HS-5 (cell line): ENCODE measurements at places on chromosomes 3 and 15.

- DNase-seq, result peak; percentile 90
These were observed 26.4 kb downstream of the ANXA2 start for GRCh38 chr15:60371175-60372051.

GRCh38 chr3:16177962-16178627 lies 3.6 kb downstream of the GALNT15 start:
- no peak for DNase-seq

DNA sequence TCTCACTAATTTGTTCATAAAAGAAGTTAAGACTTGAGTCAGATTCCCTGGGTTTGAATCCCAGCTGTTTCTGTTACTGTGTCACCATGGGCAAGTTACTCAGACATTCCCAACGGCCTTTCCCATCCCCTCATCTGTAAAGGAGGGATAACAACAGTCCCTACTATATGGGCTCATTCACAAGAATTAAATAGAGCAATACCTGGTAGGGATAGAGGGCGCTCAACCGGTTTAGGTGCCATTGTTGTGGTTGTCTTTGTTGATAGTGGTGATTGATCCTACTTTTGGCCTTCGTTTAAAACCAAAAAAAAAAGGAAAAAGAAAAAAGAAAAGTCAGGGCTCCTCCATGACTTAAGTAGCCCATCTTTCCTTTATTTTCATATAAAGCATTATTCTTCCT lies 563.1 kb downstream of the GRM7 start:
- DNase-seq, result no peak

GRCh38 chr3:179018808-179019207 lies 52.8 kb downstream of the ZMAT3 start:
- no peak for DNase-seq

DNA sequence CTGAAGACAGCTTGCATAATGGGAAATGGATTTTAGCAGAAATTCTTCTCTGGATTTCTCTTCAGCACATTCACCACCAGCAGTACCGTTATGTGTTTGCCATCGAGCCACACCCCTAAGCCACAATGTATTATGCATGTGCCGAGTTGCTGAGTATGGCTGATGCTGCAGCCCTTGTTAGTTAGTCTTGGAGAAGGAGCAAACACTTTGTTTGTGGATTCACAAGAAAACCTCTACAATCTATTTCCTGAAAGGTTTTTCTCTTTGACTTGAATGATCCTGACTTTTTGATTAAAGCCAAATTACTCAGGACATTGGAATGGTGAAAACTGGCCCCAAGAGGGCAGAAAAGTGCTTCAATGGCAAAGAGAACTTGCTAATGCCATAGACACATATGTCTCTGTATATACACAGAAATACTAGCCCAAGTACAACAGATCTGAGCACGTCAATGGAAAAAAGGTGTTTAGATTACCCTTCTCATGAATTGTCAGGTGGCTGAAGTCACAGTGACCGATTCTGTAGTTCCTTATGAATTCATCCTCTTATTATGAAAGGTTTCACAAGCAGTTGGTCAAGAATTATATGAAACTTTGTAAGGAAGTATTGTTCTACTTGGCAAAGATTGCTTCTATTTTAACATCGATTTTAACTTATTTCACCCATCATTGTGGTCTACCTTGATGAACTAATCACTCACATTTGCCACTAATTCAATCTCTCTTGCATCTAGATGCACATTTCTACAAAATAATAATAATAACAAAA lies 103.0 kb downstream of the P3H2 start:
- DNase-seq, result peak; percentile 65

GRCh38 chr15:80789296-80789695 lies 10.1 kb downstream of the CEMIP start:
- DNase-seq, result no peak

- peak; percentile 79 for DNase-seq
These were observed 1.7 kb upstream of the SLC9A9 start for GRCh38 chr3:143849854-143850549.

GRCh38 chr3:71421820-71422566 lies 161.5 kb downstream of the FOXP1 start:
- DNase-seq, result no peak

DNA sequence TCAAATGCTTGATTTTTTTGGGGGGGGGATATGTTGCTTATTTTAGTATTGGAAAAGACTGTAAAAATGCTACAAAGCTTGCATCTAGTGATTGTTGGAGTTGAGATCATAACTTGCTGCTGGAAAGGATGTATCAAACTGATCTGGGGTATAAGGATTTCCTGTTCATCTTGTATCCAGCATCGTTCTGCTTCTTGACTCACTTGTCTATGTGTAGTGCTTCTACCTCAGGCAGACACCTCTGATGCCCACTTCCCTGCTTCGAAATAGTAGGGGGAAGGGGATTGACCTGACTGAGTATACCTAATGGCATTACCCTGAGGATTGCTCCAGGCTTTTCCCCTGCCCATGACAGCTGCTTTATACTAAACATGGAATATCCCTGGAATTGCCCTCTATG lies 42.7 kb downstream of the STT3B start:
- no peak for DNase-seq

- no peak for DNase-seq
These were observed 227.7 kb downstream of the TLE3 start for GRCh38 chr15:69869881-69870505.

GRCh38 chr3:110686701-110687100 lies 384.9 kb upstream of the NECTIN3 start:
- no peak for DNase-seq

GRCh38 chr3:59310736-59311135 lies 260.9 kb upstream of the CFAP20DC start:
- no peak for DNase-seq

DNA sequence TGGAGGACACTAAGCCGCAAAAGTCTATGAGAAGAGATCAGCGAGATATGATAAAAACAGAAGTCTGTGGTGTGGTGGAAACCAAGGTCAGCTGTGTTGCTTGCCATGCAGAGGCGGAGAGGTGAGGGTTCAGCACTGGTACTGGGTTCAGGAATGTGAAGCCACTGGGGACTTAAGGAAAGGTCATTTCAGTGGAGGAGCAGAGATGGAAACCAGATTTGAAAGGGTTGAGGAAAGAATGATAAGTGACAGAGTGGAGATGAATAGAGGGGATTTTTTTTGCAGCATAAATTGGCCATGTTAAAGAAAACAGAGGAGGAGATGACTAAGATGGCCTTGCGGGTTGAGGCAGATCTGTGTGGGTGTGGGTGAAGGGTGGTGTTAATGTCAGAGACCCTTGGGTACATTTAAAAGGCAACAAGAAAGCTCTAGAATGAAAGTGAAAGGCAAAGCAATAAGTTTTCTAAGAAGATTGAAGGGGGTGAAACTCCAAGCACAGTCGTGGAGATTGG lies 265.5 kb downstream of the ADAMTSL3 start:
- DNase-seq, result no peak

- no peak for DNase-seq
These were observed 145.5 kb upstream of the UMPS start for GRCh38 chr3:124584552-124585391.

- peak; percentile 98 for DNase-seq
These were observed 648.7 kb upstream of the CCDC54 start for GRCh38 chr3:106728315-106729098.

DNA sequence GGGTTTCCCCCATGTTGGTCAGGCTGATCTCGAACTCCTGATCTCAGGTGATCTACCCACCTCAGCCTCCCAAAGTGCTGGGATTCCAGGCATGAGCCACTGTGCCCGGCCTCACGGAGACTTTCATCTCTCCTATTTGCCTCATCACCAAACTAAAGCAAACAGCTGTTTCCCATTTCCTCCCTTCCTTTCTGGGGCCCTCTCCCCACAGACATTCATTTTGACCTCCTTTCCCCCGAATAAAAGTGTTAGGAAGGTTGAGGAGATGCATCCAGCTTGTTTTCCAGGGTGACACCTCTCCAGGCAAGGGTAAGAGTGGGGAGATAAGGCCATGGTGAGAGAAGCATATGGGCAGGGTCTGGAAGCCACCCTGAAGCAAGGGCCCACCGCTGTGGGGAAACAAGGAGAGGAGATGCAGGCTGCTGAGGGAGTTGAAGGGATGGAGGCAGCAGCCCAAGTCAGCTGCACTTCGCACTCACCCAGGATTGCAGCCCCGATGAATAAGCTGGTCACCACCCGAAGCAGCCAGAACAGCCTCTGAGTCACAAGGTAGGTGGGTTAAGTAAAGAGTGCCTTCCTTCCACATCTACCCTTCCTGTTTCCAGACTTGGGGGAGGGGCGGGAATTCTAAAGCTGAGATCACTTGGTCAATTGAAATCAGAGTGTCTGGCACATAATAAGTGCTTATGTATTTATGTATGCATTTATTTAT lies 7.7 kb downstream of the DUOXA2 start:
- peak; percentile 78 for DNase-seq

DNA sequence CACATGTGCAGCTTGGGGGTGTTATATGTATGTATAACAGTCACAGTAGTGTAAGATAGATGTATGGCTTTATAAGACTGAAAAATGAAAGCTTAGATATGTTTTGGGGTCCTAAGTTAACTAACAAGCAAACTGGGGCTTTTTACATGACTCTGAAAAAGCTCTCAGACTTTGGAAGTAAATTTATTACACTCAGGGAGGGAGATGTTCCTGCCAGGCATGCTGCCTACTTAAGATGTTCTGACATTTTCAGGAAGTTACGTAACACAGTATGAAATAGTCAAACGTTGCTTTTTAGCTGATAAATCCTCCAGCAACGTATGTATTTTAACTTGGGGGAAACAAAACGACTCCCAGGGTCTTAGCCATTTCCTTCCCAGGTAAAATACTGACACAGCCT lies 1.7 kb upstream of the IFT57 start:
- no peak for DNase-seq

DNA sequence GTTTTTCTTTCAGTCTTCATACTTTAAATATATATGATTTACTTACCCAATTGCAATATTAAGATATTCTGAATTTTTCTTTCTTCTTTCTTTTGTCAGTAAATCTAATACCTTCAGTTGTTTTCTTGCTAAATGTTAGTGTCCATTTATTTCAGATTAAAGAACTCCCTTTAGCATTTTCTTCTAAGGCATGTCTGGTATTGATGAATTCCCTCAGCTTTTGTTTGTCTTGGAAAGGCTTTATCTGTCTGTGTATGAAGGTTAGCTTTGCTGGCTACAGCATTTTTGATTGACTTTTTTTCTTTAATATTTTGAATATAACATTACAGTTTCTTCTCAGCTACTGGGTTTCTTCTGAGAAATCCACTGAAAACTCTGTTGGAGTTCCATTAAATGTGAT lies 64.0 kb upstream of the PLSCR4 start:
- DNase-seq, result no peak

DNA sequence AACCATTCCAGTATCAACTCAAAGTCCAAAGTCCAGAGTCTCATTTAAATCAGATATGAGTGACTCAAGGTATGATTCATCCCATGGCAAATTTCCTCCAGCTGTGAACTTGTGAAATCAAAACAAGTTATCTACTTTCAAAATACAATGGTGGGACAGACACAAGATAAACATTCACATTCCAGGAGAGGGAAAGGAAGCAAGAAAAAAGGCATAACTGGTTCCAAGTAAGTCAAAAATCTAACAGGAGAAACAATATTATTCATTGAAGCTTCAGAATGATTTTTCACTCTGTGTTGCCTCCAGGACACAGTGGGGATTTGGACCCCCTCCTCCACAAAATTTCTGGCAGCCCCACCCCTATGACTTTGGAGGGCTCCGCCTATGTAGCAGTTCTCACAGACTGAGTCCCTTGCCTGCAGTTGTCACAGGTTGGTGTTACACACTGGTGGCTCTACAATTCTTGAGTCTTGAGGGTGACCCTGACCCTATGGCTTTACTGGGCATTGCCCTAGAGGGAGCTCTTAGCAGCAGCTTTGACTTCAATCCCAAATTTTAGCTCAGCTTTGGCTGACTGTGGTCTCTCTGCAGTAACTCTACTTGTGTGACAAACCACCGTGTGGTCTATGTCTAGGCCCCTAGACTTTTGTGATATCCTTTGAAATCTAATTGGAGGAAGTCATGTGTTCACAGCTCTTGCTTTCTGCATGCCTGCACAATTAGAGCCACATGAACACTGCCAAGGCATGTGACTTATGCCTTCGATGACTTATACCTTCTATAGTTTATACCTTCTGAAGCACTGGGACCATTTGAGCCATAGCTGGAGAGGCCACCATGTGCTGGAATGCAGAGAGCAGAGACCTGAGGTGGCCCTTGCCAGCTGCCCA lies 644.2 kb downstream of the GRM7 start:
- no peak for DNase-seq

- no peak for DNase-seq
These were observed 75.7 kb downstream of the LRRK1 start for GRCh38 chr15:100994597-100995446.

- no peak for DNase-seq
These were observed 44.2 kb downstream of the ZMAT3 start for GRCh38 chr3:179027326-179027900.

- DNase-seq, result peak; percentile 80
These were observed 65.6 kb upstream of the CTXND1 start for GRCh38 chr15:80317389-80318182.

- no peak for DNase-seq
These were observed 121.2 kb upstream of the NR2F2 start for GRCh38 chr15:96209285-96209735.

DNA sequence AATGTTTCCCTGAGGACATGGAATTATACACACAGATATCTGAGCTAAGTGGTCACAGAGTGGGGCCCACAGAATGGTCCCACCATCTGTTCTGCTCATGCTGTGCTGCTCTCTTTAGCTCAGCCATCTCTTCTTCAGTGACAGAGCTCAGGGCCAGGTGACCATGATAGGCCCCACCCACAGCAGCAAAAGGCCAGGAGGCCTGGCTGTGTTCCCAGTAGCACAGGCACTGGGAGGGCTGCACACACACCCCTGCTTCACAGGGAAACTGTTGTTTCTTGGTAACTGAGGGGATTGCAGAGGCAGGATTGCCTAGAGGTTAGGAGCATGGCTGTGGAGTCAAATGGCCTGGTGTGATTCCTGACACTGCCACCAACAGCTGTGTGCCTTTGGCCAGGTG lies 4.8 kb upstream of the FBXW12 start:
- no peak for DNase-seq

DNA sequence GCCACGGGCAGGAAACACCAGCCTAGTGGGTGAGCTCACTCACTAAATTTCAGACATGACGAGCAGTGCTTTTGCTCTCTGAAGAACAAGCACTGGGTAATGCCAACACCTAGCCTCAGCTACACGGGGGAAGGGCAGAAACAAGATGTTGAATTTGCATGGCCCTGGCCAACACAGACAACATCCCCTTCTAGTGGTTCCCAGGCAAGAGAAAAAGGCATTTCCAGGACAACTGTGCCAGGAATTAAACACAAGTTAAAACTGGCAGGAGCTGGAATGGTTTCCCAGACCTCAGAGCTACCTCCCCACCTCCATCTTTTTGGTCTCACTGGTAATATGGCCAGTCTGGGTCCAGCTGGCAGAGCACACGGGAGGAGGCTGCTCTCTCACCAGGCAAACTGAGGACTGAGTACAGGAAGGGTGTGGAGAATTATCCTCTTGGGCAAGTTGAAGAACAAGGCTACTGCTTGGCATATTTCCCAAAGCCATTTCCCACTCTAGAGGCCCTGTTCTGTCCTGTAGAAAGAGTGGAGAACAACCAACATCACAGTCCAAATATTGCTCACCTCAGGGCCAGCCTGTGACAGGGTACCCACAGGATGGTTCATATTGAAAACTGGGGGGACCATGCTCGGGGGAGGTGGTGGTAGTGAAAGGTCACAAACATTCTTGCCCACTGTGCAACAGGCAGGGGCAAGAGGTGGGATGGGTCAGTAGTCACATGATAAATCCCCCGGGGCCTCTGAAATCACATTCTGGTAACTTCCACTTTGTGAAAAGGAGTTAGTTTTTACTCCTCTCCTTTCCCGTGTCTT lies 26.5 kb downstream of the TSPAN3 start:
- no peak for DNase-seq

GRCh38 chr3:161939918-161940620 lies 443.5 kb downstream of the OTOL1 start:
- no peak for DNase-seq

GRCh38 chr15:99616129-99616528 lies 50.3 kb downstream of the MEF2A start:
- DNase-seq, result no peak
